Hematopoietic multipotent progenitor cell treated with erythropoietin and hydrocortisone succinate and interleukin-3 and kit ligand, for 6 days (in vitro differentiated cells): ENCODE measurements at places on chromosomes 4 and X.

DNA sequence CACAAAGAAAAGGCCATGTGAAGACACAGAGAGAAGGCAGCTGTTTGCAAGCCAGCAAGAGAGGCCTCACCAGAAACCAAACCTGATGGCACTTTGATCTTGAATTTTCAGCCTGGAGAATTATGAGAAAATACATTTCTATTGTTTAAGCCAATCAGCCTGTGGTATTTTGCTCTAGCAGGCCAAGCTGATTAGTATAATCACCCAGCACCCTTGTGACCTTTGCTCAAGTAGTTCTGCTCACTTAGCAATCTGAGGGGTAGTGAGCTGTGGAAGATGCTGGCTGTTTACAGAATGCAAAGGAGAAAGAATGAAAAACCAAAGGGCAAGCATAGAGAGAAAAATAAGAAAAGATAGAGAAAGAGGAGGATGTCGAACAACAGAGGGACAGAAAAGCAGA lies 396.4 kb upstream of the BOD1L1 start:
- no peak for DNase-seq

GRCh38 chr4:72358483-72358882 lies 210.5 kb downstream of the ADAMTS3 start:
- no peak for DNase-seq

DNA sequence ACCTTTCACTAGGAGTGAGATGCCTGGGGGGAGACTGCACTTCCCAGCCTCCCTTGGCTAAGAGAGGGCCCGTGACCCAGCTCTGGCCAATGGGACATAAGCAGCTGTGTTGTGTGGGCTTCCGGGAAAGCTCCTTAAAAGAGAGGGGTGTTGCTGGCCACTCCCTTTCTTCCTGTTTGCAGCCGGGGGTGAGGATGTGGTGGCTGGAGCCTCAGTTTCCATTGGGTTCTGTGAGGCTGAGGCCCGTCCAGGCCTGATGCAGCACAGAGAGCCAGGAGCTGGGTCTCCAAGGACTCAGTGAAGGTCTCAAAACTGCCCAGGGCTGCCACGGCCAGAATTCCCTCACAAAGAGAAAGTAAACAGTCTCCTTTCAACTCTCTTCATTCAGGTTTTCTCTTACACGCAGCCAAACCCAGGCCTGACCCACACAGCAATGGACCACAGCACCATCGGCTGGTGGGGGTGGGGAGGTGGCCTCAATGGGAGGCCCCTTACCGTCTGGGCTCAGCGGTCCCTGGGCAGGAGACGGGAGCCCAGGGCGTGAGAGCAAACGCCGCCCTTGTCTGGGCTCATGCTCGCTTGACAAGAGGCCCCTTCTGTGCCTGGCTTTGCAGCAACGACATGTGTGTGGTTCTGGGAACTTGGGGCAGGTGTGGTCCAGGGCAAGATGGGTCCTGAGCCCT lies 6.6 kb downstream of the NKX1-1 start:
- DNase-seq: no peak

GRCh38 chr4:6268650-6269615 lies 717 bp upstream of the WFS1 start:
- DNase-seq: peak; percentile 11

DNA sequence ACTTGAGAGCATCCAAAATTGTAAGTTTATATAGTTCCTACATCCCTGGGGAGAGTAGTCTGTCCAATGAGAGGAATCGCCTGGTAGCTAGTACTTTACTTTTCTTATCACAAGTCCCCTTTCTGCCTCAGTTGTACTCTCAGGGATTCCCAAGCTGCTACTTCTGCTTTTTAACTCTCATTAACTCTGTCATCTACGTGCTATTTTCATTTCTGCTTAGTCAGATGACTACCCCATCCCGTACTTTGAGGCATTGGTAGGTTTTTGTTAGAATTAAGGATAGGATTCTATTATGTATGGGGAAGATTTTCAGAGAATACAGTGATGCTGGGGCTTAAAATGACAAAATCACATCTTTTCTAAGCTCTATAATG lies 24.7 kb downstream of the RBPJ start:
- DNase-seq: no peak

- peak; percentile 87 for DNase-seq
These were observed 9.5 kb downstream of the RBPJ start for GRCh38 chr4:26330186-26330787.
